ENCODE measurements at places on chromosomes 13 and 19. TPM values are rescaled to one million over a fixed set of nuclear protein-coding genes. Genes with fewer than 3 reads are reported as not detected.

The S1PR5 gene
- total RNA-seq = 1.9 TPM

The TCF3 gene
- total RNA-seq = 52.3 TPM

The GAPDHS gene
- total RNA-seq = not detected

The ZNF443 gene
- 2.2 TPM for total RNA-seq

The HIPK4 gene
- total RNA-seq = not detected
